ENCODE measurements at places on chromosomes 12 and 14. TPM values are rescaled to one million over a fixed set of nuclear protein-coding genes. Genes with fewer than 3 reads are reported as not detected.

The SMIM41 gene
- total RNA-seq: not detected

The KIF5A gene
- total RNA-seq: 0.14 TPM

The GPRC5D gene
- total RNA-seq: not detected

The BDKRB2 gene
- total RNA-seq: 3.2 TPM

The SYCP3 gene
- not detected for total RNA-seq

The NELL2 gene
- total RNA-seq: not detected

The RAB15 gene
- total RNA-seq: 17.7 TPM

The CD163 gene
- not detected for total RNA-seq

The PRIMA1 gene
- total RNA-seq: 0.24 TPM

The HSPA2 gene
- total RNA-seq: 40.2 TPM

The SERPINA3 gene
- 6.6 TPM for total RNA-seq

The C1R gene
- total RNA-seq: 26.3 TPM
